Omental fat pad (tissue), 4 donors: ENCODE measurements at places on chromosomes 11 and 22.

GRCh38 chr11:92376146-92376599 is 151.6 kb downstream of the FAT3 start:
- DNase-seq: no peak

DNA sequence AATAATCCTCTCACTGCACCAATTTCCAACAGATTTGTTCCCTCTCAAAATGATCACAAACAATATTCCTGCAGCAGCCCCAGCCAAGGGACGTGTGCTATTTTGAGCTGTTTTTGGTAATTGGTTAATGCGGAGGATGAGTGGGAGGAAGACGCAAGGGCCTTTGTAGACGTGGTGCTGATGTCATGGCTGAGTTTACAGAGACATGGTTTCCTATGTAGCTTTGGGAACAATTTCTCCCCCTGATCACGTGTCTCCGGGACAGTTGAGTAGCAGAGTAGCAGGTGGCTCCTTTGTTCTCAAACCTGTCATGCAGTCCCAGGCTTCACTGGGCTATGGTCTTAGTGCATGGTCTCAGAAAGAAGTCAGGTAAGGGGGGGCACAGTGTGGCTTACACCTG is 183.2 kb upstream of the NECTIN1 start:
- no peak for DNase-seq

- DNase-seq: no peak
These were observed 146.3 kb downstream of the WNT7B start for GRCh38 chr22:45830531-45831245.

DNA sequence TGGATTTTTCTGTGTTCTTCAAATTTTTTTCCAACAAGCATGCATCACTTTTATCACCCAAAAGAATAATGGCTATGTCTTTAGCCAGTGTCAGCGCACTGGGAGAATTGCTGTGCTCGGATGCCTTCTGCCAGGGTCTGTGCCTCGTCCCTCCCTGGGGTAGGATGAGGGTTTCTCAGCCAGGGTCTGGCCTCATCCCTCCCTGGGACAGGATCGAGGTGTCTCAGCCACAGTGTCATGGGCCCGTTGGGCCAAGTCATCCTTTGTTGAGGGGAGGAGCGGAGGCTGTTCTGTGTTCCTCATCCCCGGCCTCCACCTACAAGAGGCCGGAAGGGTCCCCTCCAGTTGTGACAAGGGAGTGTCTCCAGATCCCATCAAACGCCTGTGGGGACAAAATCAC is 22.7 kb downstream of the LINC01488 start:
- DNase-seq: no peak

GRCh38 chr11:64181506-64182411 is 4.2 kb upstream of the STIP1 start:
- DNase-seq: peak; percentile 65

- no peak for DNase-seq
These were observed 80.1 kb downstream of the EFCAB6 start for GRCh38 chr22:43731988-43732387.

- no peak for DNase-seq
These were observed 74.5 kb downstream of the AMBRA1 start for GRCh38 chr11:46519351-46519750.

DNA sequence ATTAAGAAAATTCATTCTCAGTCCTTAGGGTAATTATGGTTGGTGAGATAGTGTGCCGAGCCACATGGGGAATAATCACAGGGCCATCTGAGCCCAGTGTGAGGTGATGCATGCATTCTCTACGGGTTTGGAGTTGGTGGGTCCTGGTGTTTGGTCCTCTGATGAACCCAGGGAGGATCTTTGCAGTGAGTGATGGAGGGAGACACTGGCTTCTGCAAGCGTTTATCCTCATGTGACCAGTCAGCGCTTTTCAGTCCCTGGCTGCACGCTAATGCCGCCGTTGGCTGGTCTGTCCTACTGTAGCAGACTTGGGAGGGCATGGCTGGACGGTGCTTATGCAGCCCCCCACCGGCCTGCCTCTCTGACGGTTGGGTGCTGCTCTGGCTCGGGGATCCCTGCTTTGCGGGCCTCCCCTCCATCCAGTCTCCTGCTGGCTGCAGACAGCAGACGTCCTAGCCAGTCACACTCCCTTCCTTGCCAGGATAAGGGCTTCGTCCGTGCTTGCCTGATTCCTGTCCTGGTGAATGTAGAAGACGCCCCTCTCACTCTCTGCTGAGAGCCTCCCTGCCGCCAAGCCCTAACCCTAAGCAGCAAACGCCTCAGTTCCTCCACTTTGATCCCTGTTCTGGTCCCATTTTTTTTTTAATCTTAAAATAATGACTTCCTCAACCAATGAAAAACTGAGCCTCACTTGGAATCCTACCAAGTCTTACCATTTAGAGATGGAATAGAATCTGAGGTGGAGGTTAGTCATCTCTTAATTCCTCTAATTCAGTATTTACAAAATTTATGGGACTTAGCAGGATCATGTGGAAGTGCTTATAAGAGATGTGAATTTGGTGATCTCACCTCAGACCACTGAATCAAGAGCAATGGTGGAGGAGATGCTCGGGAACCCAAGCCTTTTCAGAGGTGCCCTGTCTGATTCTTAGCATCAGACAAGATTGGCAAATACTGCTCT is 143.7 kb upstream of the SORL1-AS1 start:
- DNase-seq: no peak

DNA sequence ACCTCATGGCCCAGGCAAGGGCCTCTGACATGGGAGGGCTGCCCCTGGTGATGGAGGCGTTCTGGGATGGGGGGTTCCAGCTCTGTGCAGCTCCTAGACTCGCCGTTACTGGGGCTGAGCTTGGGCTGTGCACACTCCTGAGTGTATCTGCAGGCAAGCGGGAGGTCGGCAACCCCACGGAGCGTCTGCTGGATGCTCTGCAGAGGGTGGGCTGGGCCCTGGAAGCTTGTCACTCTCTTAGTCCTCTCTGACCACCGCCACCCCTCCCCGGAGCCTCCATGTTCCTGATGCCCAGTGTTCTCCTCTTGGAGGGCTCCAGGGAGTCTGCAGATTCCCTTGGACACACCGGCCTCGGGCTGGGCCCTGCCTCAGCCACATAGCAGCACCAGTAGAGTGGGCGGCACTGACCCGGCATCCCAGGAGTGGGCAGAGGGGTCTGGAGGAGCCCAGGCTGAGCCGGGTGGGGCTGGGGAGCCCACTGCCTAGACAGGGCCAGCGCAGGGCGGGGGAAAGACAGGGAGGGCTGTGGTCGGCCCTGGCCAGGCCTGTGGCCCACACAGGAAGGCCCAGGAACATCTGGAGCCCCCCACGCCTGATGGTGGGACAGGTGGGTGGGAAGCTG is 20.6 kb upstream of the MUC5B start:
- DNase-seq: no peak

GRCh38 chr11:108278546-108278945 is 55.7 kb downstream of the ATM start:
- DNase-seq: no peak

- no peak for DNase-seq
These were observed 113.6 kb upstream of the NNMT start for GRCh38 chr11:114182471-114183043.

GRCh38 chr11:84316866-84317555 is 1030.8 kb upstream of the CCDC90B start:
- no peak for DNase-seq

DNA sequence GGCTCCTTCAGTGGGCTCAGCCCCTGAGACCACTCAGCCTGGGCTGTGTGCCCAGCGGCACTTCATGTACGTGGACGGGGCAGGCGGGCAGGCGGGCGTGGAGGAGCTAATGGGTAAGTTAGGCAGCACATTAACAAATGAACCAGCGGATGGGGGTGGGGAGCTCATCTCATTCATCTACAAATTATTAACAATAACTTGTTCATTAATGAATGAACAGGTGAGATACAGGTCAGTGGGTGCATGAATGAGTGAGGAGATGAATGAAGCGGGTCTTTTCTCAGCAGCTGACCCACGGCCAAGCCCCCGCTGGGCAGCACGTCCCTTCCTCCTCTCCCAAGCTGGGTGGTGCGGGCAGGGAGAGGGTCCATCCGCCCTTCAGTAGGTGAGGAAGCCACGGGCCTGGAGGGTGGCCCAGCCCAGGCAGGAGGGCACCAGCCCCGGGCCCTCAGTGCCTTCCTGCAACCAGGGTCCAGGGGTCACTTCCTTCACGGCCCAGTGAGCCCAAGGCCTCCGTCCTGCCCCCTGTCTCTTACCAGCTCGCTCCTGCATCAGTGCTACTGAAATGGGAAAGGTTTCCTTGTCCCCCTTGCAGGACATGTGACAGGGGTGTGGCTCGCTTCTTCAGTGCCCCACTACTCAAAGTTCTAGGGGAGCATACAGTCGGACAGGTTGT is 60.5 kb upstream of the KCNQ1OT1 start:
- peak; percentile 4 for DNase-seq

DNA sequence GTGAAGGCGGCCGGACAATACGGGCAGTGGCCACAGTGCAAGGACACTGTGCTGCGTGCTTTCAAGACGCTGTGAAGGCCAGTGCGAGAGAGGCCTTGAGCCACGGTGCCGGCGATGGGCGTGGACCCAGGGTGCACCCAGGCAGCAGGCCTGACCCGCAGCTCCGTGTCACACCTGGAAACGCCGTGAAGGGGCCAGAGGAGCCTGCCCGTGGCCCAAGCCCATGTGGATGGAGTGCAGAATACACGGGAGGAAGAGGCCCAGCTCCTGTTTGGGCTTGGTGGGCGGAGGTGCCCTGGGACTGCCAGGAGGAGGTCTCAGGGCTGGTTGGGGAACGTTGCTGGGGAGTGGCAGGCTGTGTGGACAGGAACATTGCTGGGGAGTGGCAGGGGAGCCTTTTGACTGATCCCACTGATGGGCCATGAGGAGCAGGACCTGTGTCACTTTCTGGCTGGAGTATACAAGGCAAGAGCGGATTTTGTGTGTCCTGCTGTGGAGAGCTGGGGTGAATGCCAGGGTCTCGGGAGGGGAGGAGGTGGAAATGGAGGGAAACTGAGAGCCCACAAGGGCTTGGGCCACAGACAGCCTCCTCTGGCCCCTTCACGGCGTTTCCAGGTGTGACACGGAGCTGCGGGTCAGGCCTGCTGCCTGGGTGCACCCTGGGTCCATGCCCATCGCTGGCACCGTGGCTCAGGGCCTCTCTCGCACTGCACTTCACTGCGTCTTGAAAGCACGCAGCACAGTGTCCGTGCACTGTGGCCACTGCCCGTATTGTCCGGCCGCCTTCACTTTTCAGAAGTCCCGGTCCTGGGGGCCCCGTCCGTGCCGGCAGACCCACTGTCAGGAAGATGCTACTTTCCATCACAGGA is 925.4 kb downstream of the BRD1 start:
- no peak for DNase-seq

DNA sequence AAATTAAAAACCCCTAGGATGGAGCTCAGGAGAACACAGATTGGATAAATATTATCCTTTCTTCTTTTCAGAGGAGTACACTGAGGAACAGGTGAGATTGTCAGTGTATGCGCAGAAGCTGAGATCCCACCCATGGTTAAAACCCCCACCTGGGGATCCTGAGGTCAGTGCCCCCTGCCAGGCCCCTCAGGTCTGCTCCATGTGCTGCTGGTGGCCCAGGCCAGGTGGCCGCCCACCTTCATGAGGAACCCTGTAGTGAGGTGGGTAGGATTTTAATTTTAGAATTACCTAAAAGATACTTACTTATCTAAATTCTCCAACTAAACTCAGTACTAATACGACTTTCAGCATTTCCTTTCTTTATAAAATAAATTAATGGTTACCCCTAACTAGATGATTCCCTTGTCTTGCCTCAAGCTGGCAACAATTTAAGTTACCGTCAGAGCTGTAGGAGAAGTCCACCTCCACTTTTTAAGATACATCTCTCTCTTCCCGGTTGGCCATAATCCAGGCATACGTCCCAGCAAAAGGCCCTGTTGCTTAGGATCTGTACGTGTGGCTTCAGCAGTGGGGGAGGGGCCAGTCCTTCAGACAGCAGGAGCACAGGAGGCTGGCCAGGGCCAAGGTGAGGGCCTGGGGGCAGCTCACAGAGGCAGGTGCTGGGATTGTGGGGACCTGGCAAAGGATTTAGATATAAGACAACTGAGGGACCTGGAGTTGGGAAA is 61.5 kb upstream of the PITPNB start:
- DNase-seq: no peak

GRCh38 chr11:116294630-116295029 is 478.2 kb downstream of the BUD13 start:
- DNase-seq: no peak

DNA sequence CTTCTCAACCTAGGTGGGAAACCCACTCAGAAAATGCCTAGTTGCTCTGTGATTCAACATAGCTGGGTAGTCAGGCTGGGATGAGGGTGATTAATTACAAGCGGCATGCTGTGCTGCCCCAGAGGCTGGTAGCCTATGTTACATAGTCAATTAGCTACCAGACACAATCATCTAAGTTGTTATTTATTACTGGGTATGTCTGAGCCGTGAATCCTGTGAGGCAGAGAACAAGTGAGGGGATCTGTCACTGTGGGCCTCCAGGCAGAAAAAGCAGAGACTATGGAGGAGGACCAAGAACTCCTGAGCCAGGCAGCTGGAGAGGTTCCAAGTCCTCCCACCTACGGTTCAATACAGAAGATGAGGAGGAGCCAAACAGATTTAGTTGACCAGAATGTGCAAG is 186.6 kb upstream of the BDNF start:
- DNase-seq: no peak

DNA sequence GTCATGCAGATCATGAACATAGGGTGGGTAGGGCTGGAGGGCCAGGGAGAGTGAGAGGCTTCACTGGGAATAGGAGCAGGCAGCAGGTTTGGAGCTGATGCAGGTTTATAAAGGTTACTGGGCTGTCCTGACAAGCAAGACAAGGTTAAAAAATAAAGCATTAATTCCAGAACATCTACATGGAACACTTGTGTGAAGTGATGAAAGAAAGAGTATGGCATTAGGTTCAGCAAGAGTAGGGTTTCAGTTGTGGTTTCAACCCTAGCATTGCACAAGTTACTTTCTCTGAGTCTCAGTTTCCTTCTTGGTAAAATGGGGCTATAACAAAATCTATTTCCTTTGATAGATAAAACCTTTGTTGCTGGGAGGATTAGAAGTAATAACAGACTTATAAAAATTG is 114.6 kb upstream of the SESN3 start:
- DNase-seq: no peak

GRCh38 chr22:44391481-44392445 is 79.0 kb upstream of the SHISAL1 start:
- DNase-seq: no peak

DNA sequence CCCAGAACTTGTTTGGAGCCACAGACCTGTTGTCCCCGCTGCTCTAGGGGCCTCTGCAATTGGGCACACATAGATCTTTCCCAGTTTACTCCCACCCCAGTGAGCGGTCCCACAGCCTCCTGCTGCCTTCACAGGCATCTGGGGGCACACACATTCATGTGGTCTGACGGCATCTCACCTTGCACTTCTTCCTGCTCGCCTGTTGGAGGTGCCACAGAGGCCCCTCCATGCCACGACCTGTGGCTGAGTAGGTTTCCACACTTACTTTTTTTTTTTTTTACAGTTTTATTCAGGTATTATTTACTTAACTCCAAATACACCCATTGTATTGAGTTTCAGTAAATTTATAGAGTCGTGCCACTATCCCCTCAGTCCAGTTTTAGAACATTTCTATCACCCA is 68.9 kb upstream of the SEPTIN5 start:
- no peak for DNase-seq
